ENCODE measurements at places on chromosomes 7 and 10.

GRCh38 chr10:56991591-56992069 lies 630.6 kb upstream of the ZWINT start:
- no peaks in the 10 kb centered on the region for H3K4me1 ChIP-seq
- H3K27me3 ChIP-seq: no peaks in the 10 kb centered on the region
- no peaks in the 10 kb centered on the region for H3K36me3 ChIP-seq
- no peak overlapping the region for H3K27ac ChIP-seq
- no peak overlapping the region for H3K4me3 ChIP-seq
- DNase-seq: no peak

DNA sequence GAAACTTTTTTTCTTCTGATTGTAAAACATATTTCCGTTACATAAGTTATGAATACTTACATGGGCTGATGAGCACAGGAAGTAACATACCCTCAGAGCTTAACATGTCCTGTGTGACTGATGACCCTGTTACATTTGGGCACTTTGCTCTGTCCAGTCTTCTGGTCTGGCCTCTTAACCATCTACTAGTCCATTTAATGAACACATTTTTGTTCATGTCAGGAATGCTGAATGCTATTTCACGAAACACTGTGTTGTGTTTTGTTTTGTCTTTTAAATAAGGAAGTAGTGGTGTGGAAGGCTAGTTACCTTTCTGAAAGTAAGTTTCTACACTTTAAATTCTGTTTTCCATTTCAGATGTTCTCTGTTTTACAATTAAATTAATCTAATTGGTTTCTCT lies 77.7 kb downstream of the RBM33 start:
- H3K27ac ChIP-seq: no peak overlapping the region
- no peak for DNase-seq

GRCh38 chr7:105256761-105257231 lies 131.9 kb downstream of the SRPK2 start:
- H3K4me3 ChIP-seq: no peak overlapping the region
- H3K27me3 ChIP-seq: no peaks in the 10 kb centered on the region
- H3K4me1 ChIP-seq: no peaks in the 10 kb centered on the region
- no peaks in the 10 kb centered on the region for H3K36me3 ChIP-seq
- DNase-seq: no peak
- H3K27ac ChIP-seq: no peak overlapping the region

GRCh38 chr7:116782177-116782711 lies 80.1 kb upstream of the CAPZA2 start:
- H3K36me3 ChIP-seq: peaks cover 10% of the 10 kb centered on the region
- no peaks in the 10 kb centered on the region for H3K27me3 ChIP-seq
- H3K4me3 ChIP-seq: no peak overlapping the region
- H3K27ac ChIP-seq: no peak overlapping the region
- DNase-seq: no peak
- peaks cover 60% of the 10 kb centered on the region for H3K4me1 ChIP-seq

- peaks cover 4% of the 10 kb centered on the region for H3K4me1 ChIP-seq
- no peak for DNase-seq
- no peaks in the 10 kb centered on the region for H3K27me3 ChIP-seq
- no peak overlapping the region for H3K4me3 ChIP-seq
- no peaks in the 10 kb centered on the region for H3K36me3 ChIP-seq
Measured at GRCh38 chr7:112025556-112025955, 180.6 kb downstream of the DOCK4 start.

- peaks cover 10% of the 10 kb centered on the region for H3K4me1 ChIP-seq
- no peak overlapping the region for H3K27ac ChIP-seq
- no peaks in the 10 kb centered on the region for H3K36me3 ChIP-seq
- no peak for DNase-seq
Measured at GRCh38 chr10:15146366-15146765, 22.1 kb downstream of the NMT2 start.

DNA sequence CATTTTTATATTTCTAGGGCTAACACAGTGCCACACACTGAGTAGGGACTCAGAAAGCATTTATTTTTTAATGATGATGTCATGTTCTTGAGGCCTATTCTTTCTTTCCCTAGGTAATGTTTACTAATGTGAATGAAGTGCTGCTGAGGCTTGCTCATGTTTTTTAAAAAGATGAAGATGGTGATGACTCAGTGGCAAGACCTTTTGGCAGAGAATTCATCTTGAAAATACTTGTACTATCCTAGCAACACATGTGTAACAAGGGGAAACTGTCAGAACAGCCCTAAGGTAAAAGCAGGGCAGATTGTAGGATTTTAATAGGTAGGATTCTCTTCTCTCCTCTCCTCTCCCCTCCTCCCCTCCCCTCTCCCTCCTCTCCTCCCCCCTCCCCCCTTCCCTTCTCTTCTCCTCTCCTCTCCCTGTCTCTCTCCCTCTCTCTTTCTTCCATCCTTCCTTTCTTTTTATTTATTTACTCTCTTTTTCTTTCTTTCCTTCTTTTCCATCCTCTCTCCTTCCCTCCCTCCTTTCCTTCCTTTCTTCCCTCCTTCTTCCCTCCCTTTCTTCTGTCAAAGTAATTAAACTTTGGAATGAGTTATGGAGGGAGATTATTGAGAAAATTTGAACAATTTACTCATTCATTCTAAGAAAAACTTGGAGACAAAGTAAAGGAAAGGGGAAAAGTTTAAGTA lies 75.3 kb downstream of the ZNF92 start:
- H3K27ac ChIP-seq: no peak overlapping the region
- no peaks in the 10 kb centered on the region for H3K4me1 ChIP-seq
- no peak overlapping the region for H3K4me3 ChIP-seq
- DNase-seq: no peak
- H3K36me3 ChIP-seq: no peaks in the 10 kb centered on the region

DNA sequence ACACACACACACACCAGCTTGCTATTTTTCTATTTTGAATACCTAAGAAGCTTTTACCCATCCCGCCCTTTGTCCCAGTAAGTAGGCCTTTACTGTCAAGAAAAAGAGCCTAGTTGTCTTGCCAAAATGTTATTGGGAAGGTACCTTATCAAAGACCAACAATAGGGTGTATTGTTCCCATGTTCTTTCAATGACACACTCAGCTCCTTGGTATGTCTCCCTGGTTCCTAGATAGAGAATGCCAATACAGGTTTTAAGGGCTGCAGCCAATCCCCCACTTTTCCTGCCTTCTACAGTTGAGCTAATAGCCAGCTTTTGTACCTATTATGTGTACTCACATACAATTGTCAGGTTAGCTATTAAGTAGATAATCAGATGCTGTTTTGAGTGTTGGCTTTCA lies 92.0 kb upstream of the LRRTM3 start:
- no peaks in the 10 kb centered on the region for H3K4me1 ChIP-seq
- H3K36me3 ChIP-seq: no peaks in the 10 kb centered on the region
- no peak for DNase-seq
- H3K27me3 ChIP-seq: no peaks in the 10 kb centered on the region

DNA sequence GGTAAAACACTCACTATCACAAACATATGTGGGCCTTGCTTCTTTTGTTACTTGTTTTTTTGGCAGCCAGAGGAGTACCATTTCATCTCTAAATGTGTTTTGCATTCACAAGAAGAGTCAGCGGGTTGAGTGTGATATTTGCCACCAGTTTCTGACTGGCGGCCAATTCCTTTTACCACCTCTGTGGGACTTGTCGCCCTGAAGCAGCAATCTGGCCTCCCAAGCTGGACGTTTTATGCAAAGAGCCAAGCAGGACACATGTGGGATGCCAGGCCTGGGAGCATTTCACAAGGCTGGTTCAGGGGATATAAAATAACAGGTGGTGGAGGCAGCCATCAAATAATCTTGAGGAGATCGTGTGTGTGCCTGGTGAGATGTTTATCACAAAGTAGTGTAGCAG lies 61.8 kb upstream of the TRIL start:
- no peak overlapping the region for H3K27ac ChIP-seq
- no peaks in the 10 kb centered on the region for H3K27me3 ChIP-seq
- no peak for DNase-seq
- no peaks in the 10 kb centered on the region for H3K36me3 ChIP-seq
- H3K4me3 ChIP-seq: no peak overlapping the region
- H3K4me1 ChIP-seq: no peaks in the 10 kb centered on the region

GRCh38 chr7:17357952-17358351 lies 59.5 kb downstream of the AHR start:
- DNase-seq: no peak
- no peaks in the 10 kb centered on the region for H3K4me1 ChIP-seq
- no peaks in the 10 kb centered on the region for H3K27me3 ChIP-seq

- H3K27ac ChIP-seq: no peak overlapping the region
- H3K36me3 ChIP-seq: no peaks in the 10 kb centered on the region
- H3K4me1 ChIP-seq: no peaks in the 10 kb centered on the region
- H3K4me3 ChIP-seq: no peak overlapping the region
- no peak for DNase-seq
Measured at GRCh38 chr10:104316321-104317099, 21.8 kb downstream of the ITPRIP start.

- H3K4me3 ChIP-seq: no peak overlapping the region
- H3K27ac ChIP-seq: no peak overlapping the region
- H3K27me3 ChIP-seq: no peaks in the 10 kb centered on the region
- H3K4me1 ChIP-seq: peaks cover 7% of the 10 kb centered on the region
- DNase-seq: no peak
- H3K36me3 ChIP-seq: no peaks in the 10 kb centered on the region
Measured at GRCh38 chr10:29794776-29795611, 160.2 kb upstream of the SVIL start.

DNA sequence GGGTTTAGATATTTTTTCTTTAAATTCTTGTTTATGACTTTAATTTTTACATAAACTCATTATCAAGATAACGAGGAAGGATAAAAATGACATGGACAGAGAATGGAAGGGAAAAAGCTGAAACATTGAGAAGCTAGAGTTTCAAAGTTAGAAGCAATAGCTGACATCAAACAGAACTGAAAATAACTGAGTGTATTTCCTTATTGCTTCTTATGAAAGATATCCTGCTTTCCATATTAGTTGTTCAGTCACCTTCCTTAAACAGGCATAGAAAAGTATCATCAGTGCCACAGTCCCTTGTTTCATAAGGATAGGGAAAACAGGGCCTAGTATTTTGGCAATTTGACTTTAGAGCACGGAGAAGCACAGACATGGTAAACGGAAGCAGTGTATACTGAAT lies 460.5 kb upstream of the GHITM start:
- H3K27ac ChIP-seq: no peak overlapping the region
- no peaks in the 10 kb centered on the region for H3K4me1 ChIP-seq
- H3K36me3 ChIP-seq: no peaks in the 10 kb centered on the region
- H3K4me3 ChIP-seq: no peak overlapping the region

DNA sequence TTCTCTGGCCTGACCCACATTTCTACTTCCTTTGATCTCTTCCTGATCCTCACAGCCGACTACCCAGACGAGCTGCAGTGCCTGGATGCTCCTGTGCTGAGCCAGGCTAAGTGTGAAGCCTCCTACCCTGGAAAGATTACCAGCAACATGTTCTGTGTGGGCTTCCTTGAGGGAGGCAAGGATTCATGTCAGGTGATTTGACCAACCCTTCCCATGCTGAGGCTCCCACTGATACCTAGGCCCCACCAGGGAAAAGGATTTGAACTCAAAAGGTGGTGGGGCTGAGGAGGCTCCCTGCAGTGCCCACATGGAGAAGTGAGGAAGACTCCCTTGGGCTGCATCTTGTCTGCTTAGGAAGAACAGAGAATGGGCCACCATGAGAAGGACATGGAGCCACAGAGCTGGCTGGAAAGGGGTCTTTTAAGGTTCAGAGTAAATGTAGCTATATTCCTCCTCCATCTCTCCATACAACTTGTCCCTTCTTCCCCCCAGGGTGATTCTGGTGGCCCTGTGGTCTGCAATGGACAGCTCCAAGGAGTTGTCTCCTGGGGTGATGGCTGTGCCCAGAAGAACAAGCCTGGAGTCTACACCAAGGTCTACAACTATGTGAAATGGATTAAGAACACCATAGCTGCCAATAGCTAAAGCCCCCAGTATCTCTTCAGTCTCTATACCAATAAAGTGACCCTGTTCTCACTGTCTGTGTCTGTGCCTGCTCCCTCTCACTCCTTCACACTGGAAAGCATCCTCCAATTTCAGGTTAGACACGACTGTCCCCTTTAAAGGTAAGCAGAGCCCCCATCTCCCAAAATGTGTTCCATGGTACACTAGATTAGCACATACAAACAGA lies 3.3 kb downstream of the PRSS1 start:
- no peak for DNase-seq
- peaks cover 10% of the 10 kb centered on the region for H3K4me1 ChIP-seq
- H3K27ac ChIP-seq: no peak overlapping the region
- H3K27me3 ChIP-seq: no peaks in the 10 kb centered on the region
- no peaks in the 10 kb centered on the region for H3K36me3 ChIP-seq
- no peak overlapping the region for H3K4me3 ChIP-seq

GRCh38 chr7:139749545-139749944 lies 28.3 kb downstream of the HIPK2 start:
- H3K27ac ChIP-seq: no peak overlapping the region
- DNase-seq: no peak
- H3K4me1 ChIP-seq: no peaks in the 10 kb centered on the region
- H3K36me3 ChIP-seq: no peaks in the 10 kb centered on the region

- no peak for DNase-seq
- no peak overlapping the region for H3K4me3 ChIP-seq
- H3K27me3 ChIP-seq: no peaks in the 10 kb centered on the region
- no peaks in the 10 kb centered on the region for H3K4me1 ChIP-seq
Measured at GRCh38 chr10:80184291-80184690, 21.0 kb downstream of the ANXA11 start.

- no peaks in the 10 kb centered on the region for H3K36me3 ChIP-seq
- no peak overlapping the region for H3K27ac ChIP-seq
- DNase-seq: no peak
- H3K4me1 ChIP-seq: no peaks in the 10 kb centered on the region
- H3K4me3 ChIP-seq: no peak overlapping the region
Measured at GRCh38 chr10:128932071-128932820, 534.8 kb upstream of the MGMT start.

GRCh38 chr7:81926154-81926553 lies 156.3 kb upstream of the HGF start:
- H3K36me3 ChIP-seq: no peaks in the 10 kb centered on the region
- no peak for DNase-seq
- no peaks in the 10 kb centered on the region for H3K4me1 ChIP-seq
- H3K27me3 ChIP-seq: no peaks in the 10 kb centered on the region
- no peak overlapping the region for H3K27ac ChIP-seq
- H3K4me3 ChIP-seq: no peak overlapping the region

- H3K4me3 ChIP-seq: no peak overlapping the region
- no peak for DNase-seq
- no peaks in the 10 kb centered on the region for H3K4me1 ChIP-seq
- no peaks in the 10 kb centered on the region for H3K27me3 ChIP-seq
Measured at GRCh38 chr10:130810856-130811255, 500.7 kb downstream of the TCERG1L start.

DNA sequence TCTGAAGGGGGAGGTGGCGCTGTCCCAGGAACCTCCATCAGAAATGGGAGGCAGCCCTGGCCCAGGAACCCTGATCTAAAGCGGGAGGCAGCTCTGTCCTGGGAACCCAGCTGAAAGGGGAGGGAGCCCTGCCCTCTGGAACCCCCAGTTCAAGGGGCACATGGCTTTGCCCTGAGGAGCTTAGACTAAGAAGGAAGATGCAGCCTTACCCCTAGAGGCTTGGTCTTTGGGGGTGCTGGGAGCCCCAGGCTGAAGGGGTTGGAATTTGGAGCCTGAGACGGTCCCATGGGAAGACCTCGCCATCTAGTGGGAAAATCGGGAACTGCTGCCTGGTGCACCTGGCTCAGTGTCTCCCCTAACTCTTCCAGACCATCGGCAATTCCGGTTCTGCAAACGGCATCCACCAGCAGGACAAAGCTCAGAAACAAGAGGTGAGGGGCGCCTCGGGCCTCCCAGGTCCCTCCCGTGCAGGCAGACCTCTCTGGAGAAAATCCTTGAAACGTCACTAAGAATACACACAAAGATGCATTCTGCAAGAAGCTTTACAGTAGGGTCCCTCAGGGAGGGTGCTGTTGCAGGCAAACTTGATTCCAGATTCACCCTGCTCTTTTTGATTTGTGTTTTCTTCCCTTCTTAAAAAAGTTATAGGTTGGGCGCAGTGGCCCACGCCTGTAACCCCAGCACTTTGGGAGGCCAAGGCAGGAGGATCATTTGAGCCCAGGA lies 52.4 kb upstream of the GTF2IRD1 start:
- H3K4me1 ChIP-seq: no peaks in the 10 kb centered on the region
- no peaks in the 10 kb centered on the region for H3K27me3 ChIP-seq
- peak; percentile 76 for DNase-seq
